Stimulated activated CD8-positive, alpha-beta memory T cell treated with anti-CD3 and anti-CD28 coated beads, Interleukin-2, amount 100 ng/mL, for 48 hours (primary cell): ENCODE measurements at places on chromosomes 3 and 15.

DNA sequence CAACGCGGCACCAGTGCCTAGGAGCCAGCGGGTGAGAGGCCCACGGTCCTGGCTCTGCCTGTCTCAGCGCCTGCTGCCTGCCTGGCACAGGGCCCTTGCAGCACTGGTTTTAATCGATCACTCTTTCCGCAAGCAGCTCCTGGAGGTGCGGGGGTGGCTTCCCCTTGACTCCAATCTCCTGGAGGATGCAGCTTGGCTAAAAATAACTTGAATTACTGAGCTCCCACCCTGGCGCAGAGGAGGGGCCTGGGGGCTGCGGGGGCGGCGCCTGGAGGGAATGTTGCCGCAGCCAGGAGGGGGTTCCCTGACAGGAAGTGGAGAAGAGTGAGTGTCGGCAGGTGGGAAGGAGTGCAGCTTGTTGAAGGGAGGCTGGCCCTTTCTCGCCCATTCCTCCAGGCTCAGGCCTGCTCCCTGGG is 9.9 kb upstream of the RPL29 start:
- no peak for DNase-seq

- DNase-seq, result no peak
Observed at GRCh38 chr3:83902787-83903533, 1055.8 kb upstream of the CADM2 start.

DNA sequence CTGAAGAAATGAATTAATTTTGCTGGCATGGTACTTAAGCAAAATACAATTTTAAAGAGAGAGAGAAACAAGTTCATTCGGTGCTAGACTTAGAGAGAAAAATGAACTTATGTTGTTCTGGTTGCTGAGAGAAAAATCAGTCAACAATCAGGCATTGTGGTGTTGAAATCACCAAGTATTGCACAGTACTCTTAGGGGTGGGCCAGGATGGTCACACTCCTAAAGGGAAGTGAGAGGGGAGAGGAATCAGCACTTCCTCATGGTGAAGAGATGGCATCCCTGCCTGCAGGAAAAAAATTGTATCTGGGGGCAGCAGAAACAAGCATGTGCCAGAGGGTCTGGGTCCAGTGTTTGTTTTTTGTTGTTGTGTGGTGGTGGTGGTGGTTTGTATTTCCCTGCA is 7.0 kb upstream of the DMXL2 start:
- no peak for DNase-seq

DNA sequence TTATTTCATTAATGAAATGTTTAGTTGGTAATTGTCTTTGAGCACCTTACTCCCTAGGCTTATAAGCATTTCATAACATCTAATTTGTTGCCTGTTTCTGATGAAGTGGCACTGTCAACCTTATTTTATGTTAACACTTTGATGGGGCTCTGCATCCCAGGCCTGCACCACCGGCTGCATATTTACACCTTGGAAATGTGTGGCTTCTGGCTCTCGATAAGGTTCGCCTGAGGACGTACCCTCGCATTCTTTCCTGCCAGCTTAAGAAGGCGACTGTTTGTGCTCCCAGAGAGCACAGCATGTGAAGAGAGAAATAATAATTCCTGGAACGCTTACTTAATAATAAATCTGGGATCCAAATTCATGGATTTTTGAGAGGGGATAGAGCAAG is 763.3 kb upstream of the CFAP20DC start:
- no peak for DNase-seq

GRCh38 chr15:52936489-52936888 is 146.4 kb upstream of the ONECUT1 start:
- DNase-seq, result no peak

DNA sequence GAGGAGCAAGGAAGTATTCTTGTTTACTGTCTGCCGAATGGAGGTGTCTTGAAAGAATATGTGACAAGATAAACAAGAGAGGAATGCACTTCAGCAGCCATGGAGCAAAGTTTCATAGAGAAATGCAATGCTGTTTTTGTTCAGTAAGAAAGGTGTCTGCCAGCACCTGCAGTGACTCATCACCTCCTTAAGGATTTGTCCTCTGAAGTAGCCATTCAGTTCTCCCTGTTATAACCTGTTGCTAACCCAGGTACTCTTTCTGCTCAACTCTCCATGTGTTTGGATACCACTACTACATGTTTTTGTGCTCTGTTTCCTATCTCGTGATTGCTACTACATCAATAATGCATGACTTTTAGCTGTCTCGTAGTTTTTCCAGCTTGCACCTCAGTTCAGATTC is 328.9 kb downstream of the CHL1 start:
- DNase-seq, result no peak

GRCh38 chr15:86163816-86164215 is 84.1 kb downstream of the AGBL1 start:
- no peak for DNase-seq

DNA sequence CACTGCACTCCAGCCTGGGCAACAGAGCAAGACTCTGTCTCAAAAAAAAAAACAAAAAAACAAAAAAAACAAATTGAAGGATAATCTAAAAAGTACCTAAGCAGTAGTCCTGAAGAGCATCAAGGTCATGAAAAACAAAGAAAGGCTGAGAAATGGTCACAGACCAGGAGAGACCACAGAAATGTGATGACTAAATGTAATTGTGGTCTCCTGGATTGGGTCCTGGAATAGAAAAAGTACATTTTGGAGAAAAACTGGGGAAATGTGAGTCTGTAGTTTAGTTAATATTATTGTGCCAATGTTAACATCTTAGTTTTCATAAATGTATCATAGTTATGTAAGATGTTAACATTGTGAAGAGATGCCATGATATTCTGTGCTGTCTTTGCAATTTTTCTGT is 267.5 kb upstream of the NR2E3 start:
- no peak for DNase-seq

- DNase-seq, result no peak
Observed at GRCh38 chr15:63466378-63467192, 37.8 kb upstream of the USP3 start.

DNA sequence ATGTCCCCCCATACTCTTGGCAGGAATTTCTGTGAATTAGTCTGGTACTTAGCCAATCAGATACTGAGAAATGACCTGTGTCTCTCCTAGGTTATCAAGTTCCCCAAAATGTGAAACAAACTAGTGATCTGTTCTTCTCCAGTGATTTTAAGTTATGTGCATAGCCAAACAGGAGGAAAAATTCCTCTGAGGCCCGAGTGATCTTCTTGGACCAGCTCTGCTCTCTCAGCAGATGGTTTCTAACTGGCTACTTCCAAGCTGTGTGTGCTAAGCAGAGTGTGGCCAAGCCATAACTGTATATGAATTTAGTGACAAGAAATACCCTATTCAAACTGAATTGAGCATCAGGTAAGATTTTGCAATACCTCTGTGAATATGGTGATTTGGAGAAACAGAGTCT is 89.5 kb downstream of the GREM1 start:
- DNase-seq, result no peak

DNA sequence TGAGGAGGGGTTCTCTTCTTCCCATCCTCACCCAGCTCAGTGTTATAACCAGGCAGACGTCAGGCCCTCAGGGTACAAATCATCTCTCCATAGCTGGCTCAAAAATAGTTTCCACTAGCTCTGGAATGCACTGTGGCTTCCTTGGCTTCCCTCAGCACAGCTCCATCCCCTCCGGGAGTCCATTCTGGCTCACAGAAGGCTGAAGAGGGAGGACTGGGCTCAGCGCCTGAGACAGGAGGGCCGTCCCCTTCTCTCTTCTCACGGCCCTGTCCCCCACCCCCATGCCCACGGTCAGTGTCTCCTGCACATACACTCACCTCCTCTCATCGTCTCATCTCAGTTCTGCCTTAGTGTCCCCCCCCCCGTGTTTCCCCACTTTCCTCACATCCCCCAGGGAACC is 50.1 kb downstream of the UMPS start:
- DNase-seq, result no peak

GRCh38 chr15:55823699-55824340 is 80.9 kb upstream of the PRTG start:
- no peak for DNase-seq
